Activated T-cell treated with anti-CD3 and anti-CD28 coated beads, Interleukin-2, amount 50 U/mL, for 72 hours (primary cell): ENCODE measurements at places on chromosomes 5 and 9.
A peak's percentile ranks its signal among the peaks of the same experiment; 100 is the strongest.

GRCh38 chr9:89659891-89660685, 55.3 kb downstream of the GADD45G start:
- peaks cover 6% of the 10 kb centered on the region for H3K27me3 ChIP-seq
- no peak overlapping the region for H3K4me3 ChIP-seq
- peaks cover 25% of the 10 kb centered on the region for H3K4me1 ChIP-seq
- H3K36me3 ChIP-seq = no peaks in the 10 kb centered on the region
- H3K27ac ChIP-seq = no peak overlapping the region

DNA sequence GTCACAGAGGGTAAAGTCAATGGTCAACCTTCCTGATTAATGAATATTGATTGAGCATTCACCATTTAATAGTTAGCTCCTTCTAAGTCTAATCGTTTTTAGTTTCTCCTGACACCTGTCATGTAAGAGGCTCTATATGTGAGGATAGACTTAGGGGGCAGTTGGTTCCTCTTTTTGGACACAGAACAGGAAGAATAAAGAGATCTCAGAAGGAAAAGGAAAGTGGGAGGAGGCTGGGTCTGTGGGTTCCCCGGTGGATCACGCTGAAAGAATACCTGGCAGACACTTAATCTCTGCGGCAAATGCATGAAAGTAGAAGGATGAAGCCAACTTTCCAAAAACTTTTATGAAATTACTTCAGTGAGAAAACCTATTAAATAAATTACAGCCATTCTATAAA, 98.4 kb downstream of the PDE4D start:
- peaks cover 32% of the 10 kb centered on the region for H3K4me1 ChIP-seq
- H3K27me3 ChIP-seq = peaks cover 19% of the 10 kb centered on the region
- H3K27ac ChIP-seq = no peak overlapping the region
- no peak for DNase-seq
- no peak overlapping the region for H3K4me3 ChIP-seq
- no peaks in the 10 kb centered on the region for H3K36me3 ChIP-seq

- no peak overlapping the region for H3K27ac ChIP-seq
- H3K36me3 ChIP-seq = peaks cover under 1% of the 10 kb centered on the region
- no peaks in the 10 kb centered on the region for H3K4me1 ChIP-seq
- H3K4me3 ChIP-seq = no peak overlapping the region
Measured at GRCh38 chr5:113187906-113188305, 211.3 kb downstream of the DCP2 start.

DNA sequence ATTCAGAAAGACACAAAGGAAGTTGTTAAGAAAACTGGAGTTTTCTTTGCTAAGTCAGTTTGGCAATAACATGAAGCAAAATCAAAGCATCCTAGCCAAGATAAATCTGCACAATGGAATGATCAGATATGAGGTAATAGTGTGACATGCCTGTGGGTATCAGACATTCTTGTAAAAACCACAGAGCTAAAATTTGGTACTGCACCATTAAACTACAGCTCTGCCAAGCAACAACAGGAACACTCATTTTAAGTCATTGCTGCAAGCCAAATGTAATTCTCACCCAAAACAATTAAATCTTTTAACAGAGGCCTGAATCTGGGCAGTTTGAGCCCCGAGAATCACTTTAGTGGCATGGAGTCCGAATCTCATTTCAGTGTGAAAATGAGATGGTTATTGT, 96.6 kb downstream of the VCAN start:
- no peak for DNase-seq
- no peak overlapping the region for H3K4me3 ChIP-seq
- H3K4me1 ChIP-seq = no peaks in the 10 kb centered on the region

DNA sequence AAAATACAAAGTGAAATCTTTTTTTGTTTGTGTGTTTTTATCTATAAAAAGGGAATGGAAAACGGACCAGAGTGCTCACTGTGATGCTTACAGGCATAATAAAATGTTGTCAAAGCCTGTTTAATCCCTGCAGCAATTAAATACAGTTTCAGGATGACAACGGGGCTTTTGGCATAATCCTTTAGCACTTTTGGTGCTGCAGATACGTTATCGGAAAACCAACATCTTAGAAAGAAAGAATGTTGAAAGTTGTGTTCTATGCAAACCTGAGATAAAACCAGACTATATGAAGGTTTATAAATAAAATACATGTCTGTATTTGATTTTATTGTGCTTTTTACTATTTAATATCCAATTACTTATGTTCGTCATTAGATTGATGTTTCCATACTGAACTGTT, 307.4 kb upstream of the DAB2 start:
- H3K27me3 ChIP-seq = peaks cover 6% of the 10 kb centered on the region
- H3K27ac ChIP-seq = no peak overlapping the region
- H3K4me1 ChIP-seq = no peaks in the 10 kb centered on the region
- no peak for DNase-seq
- no peak overlapping the region for H3K4me3 ChIP-seq
- no peaks in the 10 kb centered on the region for H3K36me3 ChIP-seq

GRCh38 chr5:159286420-159287035, 23.4 kb downstream of the UBLCP1 start:
- H3K4me3 ChIP-seq = no peak overlapping the region
- no peak overlapping the region for H3K27ac ChIP-seq
- H3K27me3 ChIP-seq = no peaks in the 10 kb centered on the region
- DNase-seq = peak; percentile 7
- H3K36me3 ChIP-seq = peaks cover 2% of the 10 kb centered on the region
- no peaks in the 10 kb centered on the region for H3K4me1 ChIP-seq

DNA sequence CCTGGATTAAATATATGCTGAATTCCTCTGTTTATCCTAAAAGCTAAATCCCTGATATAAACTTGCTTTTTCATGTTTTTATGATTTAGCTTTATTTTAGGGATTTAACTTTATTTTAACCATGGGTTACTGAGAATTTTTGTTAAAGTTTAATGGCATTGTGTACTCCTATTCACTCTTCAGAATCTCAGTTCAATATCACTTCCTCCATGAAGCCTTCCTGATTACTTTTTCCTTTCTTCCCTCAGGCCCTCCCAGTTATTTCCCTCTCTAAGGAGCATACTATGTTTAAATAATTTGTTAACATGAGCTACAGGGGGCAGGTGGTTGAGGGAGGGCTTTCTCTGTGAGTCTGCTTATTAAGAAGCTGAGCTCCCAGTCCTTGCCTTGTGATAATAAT, 149.9 kb downstream of the MTX3 start:
- no peak overlapping the region for H3K4me3 ChIP-seq
- no peak for DNase-seq
- H3K27ac ChIP-seq = no peak overlapping the region
- no peaks in the 10 kb centered on the region for H3K36me3 ChIP-seq

- H3K36me3 ChIP-seq = no peaks in the 10 kb centered on the region
- no peaks in the 10 kb centered on the region for H3K4me1 ChIP-seq
- no peaks in the 10 kb centered on the region for H3K27me3 ChIP-seq
- no peak overlapping the region for H3K4me3 ChIP-seq
Measured at GRCh38 chr5:31231177-31231838, 37.8 kb downstream of the CDH6 start.

DNA sequence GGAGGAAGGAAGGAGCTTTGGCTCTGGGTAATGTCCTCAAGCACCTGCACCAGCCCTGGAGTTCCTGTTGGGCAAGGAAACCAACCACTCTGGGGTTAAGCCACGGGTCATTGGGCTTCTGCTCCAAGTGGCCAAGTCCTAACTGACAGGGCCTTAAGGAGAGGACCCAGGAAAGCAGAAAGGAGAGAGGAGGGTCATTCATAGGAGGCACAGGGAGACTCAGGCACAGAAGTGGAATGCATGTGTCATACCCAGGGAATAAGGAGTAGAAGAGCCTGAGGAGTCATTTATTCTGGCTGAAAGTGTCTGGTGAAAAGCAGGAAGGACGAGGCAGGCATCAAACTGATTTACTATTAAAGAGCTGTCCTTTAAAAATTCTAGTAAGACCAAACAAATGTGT, 129.2 kb downstream of the DMRT2 start:
- no peak for DNase-seq
- H3K36me3 ChIP-seq = no peaks in the 10 kb centered on the region
- H3K4me1 ChIP-seq = no peaks in the 10 kb centered on the region
- no peak overlapping the region for H3K4me3 ChIP-seq

- no peaks in the 10 kb centered on the region for H3K27me3 ChIP-seq
- H3K36me3 ChIP-seq = peaks cover 2% of the 10 kb centered on the region
- no peak for DNase-seq
- no peak overlapping the region for H3K4me3 ChIP-seq
- no peak overlapping the region for H3K27ac ChIP-seq
Measured at GRCh38 chr5:60805463-60805862, 38.6 kb downstream of the ELOVL7 start.

GRCh38 chr5:2005101-2006041, 122.6 kb upstream of the IRX4 start:
- DNase-seq = no peak
- H3K36me3 ChIP-seq = no peaks in the 10 kb centered on the region
- no peak overlapping the region for H3K27ac ChIP-seq
- H3K27me3 ChIP-seq = peaks cover 9% of the 10 kb centered on the region
- H3K4me3 ChIP-seq = no peak overlapping the region
- H3K4me1 ChIP-seq = no peaks in the 10 kb centered on the region

GRCh38 chr5:62596691-62597090, 18.1 kb downstream of the LRRC70 start:
- H3K36me3 ChIP-seq = peaks cover 19% of the 10 kb centered on the region
- peaks cover 6% of the 10 kb centered on the region for H3K4me1 ChIP-seq
- no peak for DNase-seq
- no peak overlapping the region for H3K4me3 ChIP-seq
- H3K27ac ChIP-seq = no peak overlapping the region

DNA sequence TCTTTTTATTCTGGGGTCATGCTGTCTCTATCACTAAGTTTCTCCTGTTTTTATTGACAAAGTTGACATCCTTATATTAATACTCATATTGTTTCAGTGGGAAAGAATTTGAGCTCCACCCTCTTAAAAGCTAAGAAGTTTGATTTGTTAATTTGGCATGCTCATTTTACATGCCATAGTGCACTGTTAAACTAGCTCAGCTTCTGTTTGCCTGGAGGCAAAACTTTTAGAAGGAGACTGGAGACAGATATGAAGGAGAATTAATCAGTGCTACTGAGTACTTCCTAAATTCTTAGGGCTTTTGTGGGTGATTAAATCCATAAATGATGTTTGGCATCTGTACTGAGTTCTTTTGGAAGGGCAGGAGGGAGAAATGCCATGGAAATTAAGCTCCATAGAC, 138.9 kb downstream of the NTRK2 start:
- no peaks in the 10 kb centered on the region for H3K27me3 ChIP-seq
- no peak overlapping the region for H3K27ac ChIP-seq
- DNase-seq = no peak
- no peaks in the 10 kb centered on the region for H3K36me3 ChIP-seq
- no peaks in the 10 kb centered on the region for H3K4me1 ChIP-seq

DNA sequence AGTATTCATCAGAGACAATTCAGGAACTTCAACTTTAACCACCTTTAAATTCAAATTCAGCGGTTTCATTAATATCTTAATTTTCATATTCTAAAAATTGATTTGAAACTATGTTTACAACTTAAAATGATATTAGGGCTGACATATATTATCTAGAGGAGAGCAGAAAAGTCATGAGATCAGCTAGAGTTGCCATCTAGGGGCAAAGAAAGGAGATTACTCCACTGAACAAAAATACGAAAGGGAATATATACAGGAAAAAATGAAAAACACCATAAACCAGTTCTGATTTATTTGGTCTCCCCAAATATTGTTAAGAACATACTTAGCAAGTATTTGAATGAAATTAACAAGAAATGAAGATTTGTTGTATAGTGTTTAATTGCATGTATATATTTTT, 946.3 kb downstream of the DTWD2 start:
- DNase-seq = no peak
- no peaks in the 10 kb centered on the region for H3K36me3 ChIP-seq
- H3K27me3 ChIP-seq = no peaks in the 10 kb centered on the region
- no peak overlapping the region for H3K4me3 ChIP-seq

DNA sequence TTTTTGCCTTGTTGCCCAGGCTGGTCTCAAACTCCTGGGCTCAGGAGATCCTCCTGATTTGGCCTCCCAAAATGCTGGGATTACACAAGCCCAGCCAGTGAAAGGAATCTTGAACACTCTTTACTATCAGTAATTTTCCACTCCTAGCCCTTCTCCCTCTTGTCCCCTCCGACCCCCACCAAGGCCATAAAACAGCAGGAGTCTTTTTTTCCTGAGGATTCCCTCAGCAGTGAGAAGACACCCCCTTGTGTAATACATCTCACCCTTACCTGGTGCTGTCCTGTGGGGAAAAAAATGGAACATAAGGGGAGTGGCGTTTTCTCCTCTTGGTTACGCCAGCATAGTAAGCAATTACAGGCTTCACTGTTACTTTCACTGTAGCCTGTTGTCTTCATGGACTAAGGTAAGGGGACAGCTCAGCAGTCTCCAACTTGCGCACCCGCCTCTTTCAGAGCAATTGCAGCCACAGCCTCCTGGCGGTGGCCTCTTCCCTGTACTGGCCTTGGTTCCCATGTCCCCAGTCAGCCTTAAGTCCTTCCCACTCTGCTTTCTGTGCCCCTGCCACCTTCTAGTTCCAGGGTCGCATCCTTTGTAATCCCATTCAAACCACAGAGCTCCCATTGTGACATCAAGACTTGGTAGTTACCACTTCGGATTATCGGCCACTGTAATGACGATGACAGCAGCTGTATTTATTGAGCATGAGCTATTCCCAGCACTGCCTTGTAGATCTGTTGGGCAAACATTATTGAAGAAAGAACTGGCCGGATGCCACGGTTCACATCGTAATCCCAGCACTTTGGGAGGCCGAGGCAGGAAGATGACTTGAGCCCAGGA, 10.0 kb downstream of the NAIF1 start:
- no peak for DNase-seq
- peaks cover 16% of the 10 kb centered on the region for H3K4me1 ChIP-seq
- no peak overlapping the region for H3K27ac ChIP-seq
- no peaks in the 10 kb centered on the region for H3K27me3 ChIP-seq
- H3K36me3 ChIP-seq = no peaks in the 10 kb centered on the region

- H3K36me3 ChIP-seq = no peaks in the 10 kb centered on the region
- H3K4me3 ChIP-seq = no peak overlapping the region
- peaks cover 7% of the 10 kb centered on the region for H3K27me3 ChIP-seq
Measured at GRCh38 chr9:22424616-22425015, 22.0 kb upstream of the DMRTA1 start.

DNA sequence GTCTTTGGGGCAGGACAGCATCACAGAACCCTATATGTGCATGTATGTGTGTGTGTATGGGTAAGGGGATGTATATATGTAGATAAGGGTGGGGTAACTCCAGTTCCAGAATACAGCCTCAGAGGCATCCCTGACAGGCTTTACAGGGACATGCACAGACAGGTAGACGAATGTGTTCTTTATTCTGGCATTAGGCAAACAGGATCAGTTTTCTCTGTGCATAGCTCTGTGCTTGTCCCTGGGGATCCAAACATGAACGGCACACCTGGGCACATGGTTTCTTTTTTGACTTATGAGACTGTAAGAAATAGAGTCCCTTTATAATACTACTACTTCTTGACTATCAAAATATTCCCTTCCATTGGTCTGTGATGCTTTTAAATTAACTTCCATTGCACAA, 120.6 kb downstream of the TRIO start:
- peaks cover 37% of the 10 kb centered on the region for H3K27me3 ChIP-seq
- no peak overlapping the region for H3K27ac ChIP-seq
- H3K4me1 ChIP-seq = peaks cover 15% of the 10 kb centered on the region
- no peak overlapping the region for H3K4me3 ChIP-seq
- DNase-seq = no peak
